ENCODE measurements at places on chromosomes 1 and 21. TPM values are rescaled to one million over a fixed set of nuclear protein-coding genes. Genes with fewer than 3 reads are reported as not detected.

DNA sequence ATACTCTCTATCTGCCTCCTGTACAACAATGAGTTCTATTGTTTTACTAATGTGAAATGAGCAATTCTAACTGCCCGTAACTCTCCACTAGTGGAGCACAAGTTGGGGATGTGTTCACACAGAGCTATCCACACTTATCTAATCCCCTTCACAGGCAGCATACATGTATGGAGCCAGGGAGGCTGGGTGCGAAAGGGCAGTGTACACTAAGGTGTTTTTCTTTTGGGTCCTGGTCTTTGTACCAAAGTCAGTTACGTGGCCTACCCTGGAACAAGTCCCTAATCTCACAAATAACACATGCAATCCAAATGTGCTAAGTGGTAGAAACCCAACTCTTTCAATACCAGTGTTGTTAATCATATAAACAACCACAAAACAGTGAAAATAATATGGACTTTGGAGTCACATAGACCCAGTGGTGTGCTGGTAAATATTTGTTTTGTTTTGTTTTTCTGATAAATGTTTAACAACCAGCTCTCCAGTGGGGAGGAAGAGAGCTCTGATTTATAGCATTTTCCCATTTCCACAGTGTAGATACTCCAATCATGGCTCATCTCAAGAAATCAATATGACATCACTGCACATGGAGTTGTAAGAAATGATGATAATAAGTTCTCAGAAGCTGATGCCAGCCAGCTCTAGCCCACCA, 319.9 kb upstream of the DUSP10 start:
- peak; percentile 49 for DNase-seq

GRCh38 chr1:62601457-62601856, 4.1 kb downstream of the ANGPTL3 start:
- no peak for DNase-seq

Gene GBP7
- total RNA-seq: not detected

- DNase-seq: peak; percentile 75
These were observed 5.1 kb downstream of the TMEM201 start for GRCh38 chr1:9593492-9594465.

- DNase-seq: no peak
These were observed 351 bp downstream of the MIXL1 start for GRCh38 chr1:226223786-226224244.

Gene MR1
- 20.4 TPM for total RNA-seq

Gene GCSAML
- total RNA-seq: not detected

- peak; percentile 99 for DNase-seq
These were observed 53.3 kb upstream of the SYT14 start for GRCh38 chr1:209884665-209885117.
